ENCODE measurements at places on chromosomes 3 and 15.

- DNase-seq = no peak
Measured at GRCh38 chr3:40655551-40655950, 130.8 kb downstream of the ZNF621 start.

DNA sequence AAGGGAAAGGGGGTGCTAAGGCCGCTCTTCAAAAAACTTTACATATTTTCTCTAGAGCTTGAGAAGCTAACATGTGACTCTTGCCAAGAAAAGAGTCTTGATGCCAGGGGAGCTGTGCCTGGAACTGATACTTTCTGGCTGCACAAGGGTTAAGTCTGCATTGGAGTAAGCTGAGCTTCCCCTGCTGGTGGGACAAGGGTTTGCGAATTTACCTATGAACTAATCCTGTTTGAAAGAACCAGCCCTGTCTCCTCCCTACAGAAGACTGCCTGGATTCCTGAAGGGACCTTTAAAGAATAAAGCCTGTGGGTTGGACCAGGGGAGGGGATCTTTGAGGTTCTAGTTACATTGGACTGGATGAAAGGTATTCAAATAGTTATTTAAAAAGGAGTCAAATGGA, 58.3 kb upstream of the EPHA3 start:
- peak; percentile 19 for DNase-seq

DNA sequence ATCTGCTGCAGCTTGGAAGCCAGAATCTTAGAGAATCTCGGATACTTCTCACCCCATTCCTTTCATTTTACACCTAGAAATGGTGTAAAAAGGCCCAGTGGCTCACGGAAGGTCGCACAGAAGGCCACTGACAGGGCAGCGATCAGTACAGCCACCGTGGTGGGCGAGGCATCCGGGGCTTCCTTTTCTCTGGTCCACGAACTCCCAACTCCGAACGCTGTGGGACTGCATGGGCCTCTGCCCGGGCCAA, 36.3 kb upstream of the POLG start:
- no peak for DNase-seq

GRCh38 chr3:81302045-81302444, 459.4 kb downstream of the GBE1 start:
- peak; percentile 58 for DNase-seq

DNA sequence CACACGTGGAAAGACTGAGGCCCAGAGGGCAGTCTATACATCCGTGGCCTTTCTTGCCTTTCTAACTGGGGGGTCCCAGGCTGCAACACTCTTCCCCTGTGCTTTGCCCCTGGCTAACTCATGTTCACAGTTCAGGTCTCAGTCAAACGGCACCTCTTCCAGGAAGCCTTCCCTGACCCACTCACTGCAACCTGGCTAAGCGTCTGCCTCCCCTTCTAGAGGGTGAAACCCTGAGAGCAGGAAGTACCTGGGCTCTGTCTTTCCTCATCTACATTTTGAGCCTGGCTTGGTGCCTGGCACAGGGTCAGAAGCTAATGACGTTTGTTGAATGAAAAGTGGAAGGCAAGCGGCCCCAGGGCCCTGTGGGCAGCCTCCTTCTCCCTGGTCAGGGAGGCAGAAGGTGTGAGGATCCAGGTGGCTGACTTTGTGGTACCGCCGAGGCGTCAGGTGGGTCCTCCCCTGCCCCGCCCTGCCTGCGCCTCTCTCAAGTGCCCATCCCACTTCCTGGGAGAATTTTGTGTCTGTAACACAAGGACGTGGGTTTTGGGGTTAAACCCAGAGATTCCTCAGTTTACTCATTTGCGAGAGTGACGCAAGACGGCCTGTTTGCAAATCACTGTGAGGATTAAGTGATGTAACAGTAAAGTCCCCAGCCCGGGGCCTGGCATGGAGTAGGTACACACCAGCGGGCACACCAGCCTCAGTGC, 32.1 kb downstream of the DNASE1L3 start:
- DNase-seq = no peak

Measured in Kasumi-1 (cell line).